ENCODE measurements at places on chromosomes 16 and 17.
A peak's percentile ranks its signal among the peaks of the same experiment; 100 is the strongest.

DNA sequence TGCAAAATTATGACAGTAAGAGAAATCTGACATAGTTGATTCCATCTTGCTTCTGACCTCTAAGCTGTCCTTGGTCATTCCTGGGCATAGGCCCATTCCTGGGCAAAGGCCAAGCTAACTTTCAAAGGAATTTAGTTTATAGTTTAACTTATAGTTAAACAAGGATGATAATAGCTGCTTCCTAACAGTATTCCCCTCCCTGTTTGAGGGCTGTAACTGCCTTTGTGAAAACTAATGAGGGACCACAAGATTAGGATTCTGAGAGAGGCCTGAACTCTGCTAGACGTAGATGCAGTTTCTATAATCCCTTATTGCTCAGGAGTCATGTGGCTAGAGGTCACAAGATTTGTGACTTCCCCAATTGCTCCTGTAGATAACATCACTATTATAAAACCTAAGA lies 80.2 kb upstream of the ASIC2 start:
- no peak for DNase-seq

DNA sequence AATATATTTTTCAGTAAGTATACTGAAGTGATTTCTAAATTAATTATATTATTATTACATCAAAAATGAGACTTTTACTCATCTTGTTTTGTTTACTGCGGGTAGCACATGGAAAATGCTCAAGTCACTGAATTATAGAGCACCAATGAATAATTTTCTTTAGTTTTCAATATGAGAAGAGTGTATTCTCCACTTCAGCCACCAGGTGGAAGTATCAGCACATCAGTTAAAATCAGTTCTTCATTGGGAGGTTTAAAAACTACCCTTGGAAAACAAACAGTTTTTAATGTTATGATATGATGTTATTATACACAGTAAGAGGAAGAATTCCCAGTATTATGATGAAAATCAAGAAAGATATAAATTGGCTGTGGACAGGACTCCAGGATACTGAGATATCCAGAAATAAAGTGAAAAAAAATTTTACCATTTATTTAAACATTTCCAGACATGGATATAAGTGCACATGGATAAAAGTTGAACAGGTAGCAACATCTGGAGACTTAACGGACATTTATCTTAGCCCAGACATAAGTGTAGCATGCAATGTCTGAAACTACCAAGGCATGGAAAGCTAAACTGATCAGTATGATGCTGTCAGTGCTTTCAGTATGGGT lies 467.3 kb downstream of the KCNJ2 start:
- DNase-seq, result peak; percentile 23

GRCh38 chr17:1402262-1402586 lies 2.2 kb upstream of the YWHAE start:
- no peak for DNase-seq

DNA sequence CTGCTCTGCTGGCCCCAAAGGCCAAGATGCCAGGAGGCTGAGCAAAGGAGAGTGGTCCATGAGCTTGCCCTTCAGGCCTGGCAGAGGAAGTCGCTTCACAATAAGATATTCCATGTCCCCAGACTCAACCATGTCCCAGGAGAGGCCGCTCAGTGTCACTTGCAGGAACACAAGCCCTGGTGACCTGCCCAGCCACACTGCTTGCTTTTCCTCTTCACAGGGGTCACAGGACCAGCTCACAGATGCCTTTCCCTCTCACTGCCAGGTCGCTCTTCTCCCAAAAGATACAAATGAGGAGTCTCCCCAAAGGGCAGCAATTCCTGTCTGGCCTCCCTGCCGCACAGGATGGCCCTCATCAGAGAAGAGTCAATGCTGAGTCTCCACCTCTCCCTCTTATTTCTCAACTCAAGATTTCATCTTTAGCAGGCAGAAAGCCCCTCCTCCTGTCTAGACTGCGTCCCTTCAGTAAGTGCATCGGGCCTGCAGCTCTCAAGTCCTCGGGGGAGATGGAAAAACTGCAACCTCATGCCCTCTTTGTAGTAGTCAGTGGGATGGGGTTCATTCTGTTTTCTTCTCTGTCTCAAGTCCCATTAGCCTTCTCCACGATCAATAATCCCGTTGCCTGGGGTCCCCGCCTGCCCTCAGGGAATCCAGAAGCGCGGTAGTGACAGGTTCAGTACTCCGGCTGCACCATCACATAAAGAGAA lies 5.0 kb downstream of the JUP start:
- no peak for DNase-seq

DNA sequence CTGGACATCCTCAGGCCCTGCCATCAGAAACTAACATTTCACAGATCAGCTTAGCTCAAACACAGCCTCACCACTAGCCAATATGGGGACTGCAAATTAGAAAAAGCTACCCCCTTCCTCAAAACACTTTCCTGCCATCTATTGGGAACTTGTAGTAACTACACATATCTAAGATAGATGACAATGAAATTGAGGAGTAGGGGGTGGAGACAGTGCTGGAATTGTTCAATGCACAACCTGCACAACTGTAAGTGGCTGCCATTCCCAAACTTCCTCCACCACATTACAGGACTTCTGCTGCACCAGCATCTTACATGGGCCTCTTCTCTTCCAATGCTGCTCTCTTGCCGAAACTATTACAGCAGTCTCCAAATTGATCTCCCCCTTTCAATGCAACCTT lies 21.9 kb downstream of the AIPL1 start:
- DNase-seq, result no peak
